Stimulated activated CD4-positive, alpha-beta T cell treated with anti-CD3 and anti-CD28 coated beads, TNF-alpha, amount 100 ng/mL, for 1 hour (primary cell): ENCODE measurements at places on chromosomes 12 and 14.

DNA sequence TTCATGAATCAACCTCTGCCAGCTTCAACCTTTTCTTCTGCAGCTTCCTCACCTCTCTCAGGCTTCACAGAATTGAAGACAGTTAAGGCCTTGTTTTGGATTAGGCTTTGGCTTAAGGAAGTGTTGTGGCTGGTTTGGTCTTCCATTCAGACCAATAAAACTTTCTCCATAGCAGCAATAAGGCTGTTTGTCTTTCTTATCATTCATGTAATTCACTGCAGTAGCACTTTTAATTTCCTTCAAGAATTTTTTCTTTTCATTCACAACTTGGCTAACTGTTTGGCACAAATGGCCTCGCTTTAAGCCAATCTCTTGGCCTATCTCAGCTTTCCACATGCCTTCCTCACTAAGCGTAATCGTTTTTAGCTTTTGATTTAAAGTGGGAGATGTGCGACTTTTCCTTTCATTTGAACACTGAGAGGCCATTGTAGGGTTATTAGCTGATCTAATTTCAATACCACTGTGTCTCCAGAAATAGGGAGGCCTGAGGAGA, 229.5 kb downstream of the IPO8 start:
- DNase-seq = no peak

DNA sequence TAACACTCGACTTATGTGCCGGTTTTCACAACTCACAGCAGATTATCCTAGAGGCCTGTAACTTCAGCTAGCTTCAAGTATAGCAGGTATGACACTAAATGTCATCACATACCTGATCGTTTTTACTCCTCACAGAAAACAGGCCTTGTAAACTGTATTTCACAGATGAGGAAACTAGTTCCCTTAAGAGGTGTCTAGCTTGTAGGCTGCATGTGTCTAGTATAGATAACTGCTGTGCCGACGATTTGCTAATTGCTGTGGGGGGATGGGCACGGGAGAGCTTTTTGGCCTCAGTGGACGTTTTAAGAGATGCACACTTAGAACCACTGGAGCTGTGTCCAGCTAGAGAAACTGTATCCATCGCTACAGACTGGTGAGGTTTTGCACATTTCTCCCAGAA, 78.8 kb downstream of the PAPOLA start:
- no peak for DNase-seq

DNA sequence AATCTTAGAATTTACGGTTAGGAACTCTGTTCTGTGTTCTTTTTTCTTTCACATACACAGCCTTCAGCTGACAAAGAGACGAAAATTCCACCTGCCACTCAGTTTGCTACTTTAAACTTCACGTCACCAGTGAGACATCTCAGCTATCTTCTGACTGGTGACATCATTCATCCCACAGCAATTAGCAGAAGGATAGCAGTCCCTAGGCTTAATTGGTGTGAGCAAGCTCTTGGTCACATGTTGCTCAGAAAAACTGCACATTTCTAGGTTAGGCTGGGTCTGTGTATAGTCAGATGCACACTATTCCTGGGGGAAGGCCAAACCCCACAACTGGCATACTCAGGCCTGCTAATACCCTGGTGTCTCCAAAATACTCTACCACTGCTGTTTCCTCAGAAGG, 23.9 kb downstream of the SLC7A7 start:
- DNase-seq = no peak

- DNase-seq = no peak
Observed at GRCh38 chr14:44700184-44700583, 193.1 kb upstream of the FSCB start.

GRCh38 chr12:106733660-106734059, 40.8 kb upstream of the RIC8B start:
- no peak for DNase-seq

- no peak for DNase-seq
Observed at GRCh38 chr12:93273834-93274564, 103.7 kb upstream of the NUDT4 start.

DNA sequence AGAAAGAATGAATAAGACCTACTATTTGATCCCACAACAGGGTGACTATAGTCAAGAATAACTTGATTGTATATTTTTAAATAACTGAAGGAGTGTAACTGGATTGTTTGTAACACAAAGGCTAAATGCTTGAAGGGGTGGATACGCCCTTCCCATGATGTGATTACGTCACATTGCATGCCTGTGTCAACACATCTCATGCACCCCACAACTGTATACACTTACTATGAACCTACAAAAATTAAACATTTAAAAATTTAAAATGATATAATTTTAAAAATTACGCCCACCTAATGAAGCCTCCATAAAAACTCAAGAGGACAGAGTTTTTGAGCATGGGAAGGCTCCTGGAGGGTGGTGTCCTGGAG, 94.5 kb downstream of the SCARB1 start:
- no peak for DNase-seq

DNA sequence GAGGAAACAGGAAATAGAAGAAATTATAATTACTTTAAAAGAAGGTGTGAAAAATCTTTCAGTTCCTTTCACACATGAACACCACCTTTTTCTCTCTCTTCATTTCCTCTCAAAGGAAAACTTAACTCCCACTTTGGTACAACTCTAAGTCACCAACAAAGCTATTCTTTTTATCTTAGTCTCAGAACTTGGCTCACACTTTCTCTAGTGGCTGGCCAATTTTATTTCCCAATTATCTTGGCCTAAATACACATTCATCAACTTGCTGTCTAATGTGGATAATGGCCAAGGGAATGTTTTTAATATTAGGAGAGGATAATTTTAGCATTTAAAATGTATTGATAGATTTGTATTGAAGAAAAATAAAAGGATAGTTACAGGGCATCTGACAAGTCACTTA, 64.5 kb upstream of the NAV3 start:
- no peak for DNase-seq

DNA sequence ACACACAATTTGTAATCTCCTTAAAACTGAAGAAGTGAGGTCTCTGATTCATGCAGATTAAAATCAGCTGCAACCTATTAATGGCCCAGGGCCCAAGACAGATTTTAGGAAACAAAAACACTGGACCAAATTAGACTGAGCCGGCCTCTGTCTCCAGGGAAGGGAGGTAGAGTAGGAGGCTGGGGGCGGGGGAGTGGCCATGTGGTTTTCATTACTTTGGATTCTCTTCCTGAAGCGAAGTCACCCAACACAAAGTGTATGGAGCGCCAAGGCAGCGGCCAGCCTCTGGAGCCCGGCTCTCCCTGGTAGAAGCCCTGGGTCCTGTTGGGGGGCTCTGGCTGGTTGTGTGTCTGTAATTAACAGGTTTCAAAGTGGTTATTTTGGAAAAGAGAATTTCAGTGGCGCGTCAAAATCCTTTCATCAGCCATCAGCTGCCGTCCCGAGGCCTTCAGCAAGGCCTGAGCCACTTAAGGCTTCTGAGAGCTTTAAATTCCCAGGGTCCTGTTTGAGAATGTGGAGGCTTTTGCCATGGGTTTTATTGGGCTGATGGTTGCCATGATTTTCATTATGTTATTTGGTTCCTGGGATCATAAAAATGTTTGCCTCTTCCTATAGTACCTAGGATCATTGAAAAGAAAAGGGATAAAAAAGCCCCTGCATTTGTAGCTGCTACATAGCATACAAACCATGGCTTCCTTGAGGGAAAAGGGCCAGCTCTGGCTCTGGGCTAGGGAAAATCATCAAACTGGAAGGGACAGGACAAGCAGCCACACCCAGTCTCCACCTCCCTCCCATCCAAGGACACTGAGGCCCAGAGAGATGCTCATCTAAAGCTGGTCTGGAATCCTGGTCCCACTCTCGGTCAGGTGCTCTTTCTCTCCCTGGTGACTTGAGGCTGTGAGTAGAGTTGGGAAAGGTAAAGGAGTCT, 282.4 kb downstream of the ZFP36L1 start:
- no peak for DNase-seq

- no peak for DNase-seq
Observed at GRCh38 chr12:56221232-56221756, 428 bp downstream of the RNF41 start.

DNA sequence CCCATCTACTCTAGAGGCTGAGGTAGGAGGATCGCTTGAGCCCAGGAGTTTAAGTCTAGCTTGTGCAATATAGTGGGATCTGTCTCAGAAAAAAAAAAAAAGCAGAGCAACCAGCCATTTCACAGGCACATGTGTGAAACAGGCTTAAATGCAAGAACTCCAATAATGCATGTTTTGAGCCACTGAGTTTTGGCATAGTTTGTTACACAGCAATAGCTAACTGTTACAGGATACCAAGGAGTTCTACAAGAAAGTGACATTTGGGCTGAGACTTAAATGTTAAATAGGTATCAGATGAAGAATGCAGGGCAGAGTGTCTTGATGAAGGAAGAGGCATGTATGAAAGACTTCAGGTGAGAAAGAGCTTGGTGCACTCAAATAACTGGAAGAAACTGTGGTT, 240.0 kb upstream of the FOXN3 start:
- DNase-seq = no peak

GRCh38 chr12:47111392-47111778, 31.6 kb upstream of the AMIGO2 start:
- no peak for DNase-seq

- DNase-seq = peak; percentile 8
Observed at GRCh38 chr12:130838284-130838950, 633 bp downstream of the STX2 start.

DNA sequence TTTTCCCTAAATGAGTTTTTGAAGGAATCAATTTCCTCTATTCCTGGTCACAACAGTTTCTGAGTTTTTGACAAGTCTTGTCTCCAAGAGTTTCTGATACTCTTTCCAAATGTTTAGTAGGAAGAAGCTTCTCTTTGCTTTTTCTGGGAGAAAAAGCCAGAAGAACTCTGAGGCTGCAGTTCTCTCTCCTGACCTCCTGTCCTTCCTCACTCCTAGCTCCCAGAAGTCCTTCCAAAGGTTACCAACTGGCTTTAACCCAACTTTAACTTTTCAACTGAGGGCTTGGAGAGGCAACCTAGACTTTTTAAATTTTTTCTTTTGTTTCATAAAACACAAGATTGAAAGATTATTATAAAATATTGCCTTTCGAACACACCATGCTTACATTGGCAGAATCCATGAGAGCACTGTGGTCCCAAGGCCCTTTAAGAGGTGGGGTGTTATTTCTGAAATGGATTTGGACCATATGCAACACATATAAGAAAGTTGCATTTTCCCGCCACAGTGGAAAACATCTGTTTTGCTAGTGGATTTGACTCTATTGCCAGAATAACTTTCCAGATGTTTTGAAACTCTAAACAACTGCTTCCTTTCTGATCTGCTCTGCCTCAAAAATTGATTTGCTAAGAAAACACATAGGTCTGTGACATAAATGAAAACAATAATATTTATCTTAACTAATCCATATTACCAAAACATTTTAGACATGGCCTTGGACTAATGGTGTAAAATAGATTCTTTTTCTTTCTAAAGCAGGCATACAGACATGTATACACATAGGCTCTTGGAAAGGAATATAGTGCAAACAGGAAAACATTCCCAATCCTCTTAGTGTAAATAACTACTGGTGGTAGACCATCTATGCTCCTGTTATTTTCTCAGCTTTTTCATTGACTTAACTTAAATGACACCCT, 22.3 kb upstream of the EPS8 start:
- no peak for DNase-seq

GRCh38 chr12:6125310-6125608, 789 bp upstream of the VWF start:
- DNase-seq = no peak

DNA sequence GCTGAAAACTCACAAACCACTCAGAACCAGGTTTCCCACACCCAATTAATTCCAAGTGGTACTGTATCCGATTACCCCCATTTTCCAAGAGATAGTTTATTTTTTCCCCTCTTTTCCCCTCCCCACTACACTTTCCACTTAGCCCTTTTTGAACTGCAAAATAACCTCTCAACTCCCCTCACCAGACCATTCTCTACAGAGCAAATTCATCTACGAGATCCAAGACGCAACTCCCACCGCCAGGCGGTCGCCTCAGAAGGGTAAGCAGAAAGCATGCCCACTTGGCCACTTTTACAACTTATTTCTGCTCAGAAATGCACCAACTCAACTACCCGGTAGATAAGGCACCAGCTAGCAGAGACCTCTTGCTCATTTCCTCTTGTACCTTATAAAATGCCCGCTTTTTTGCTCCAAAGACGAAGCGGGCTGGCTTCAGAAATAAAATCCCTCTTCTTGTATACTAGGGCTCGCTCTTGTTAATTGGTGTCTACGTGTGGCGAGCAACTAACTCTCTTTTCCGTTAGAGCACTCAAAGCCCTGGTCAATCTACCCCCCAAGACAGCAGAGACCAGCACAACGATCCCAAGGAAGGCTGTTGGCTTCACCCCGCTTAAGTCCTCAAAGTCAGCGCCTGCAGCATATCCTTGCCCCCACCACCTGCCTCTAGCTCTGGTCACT, 910 bp upstream of the SRP54 start:
- no peak for DNase-seq

DNA sequence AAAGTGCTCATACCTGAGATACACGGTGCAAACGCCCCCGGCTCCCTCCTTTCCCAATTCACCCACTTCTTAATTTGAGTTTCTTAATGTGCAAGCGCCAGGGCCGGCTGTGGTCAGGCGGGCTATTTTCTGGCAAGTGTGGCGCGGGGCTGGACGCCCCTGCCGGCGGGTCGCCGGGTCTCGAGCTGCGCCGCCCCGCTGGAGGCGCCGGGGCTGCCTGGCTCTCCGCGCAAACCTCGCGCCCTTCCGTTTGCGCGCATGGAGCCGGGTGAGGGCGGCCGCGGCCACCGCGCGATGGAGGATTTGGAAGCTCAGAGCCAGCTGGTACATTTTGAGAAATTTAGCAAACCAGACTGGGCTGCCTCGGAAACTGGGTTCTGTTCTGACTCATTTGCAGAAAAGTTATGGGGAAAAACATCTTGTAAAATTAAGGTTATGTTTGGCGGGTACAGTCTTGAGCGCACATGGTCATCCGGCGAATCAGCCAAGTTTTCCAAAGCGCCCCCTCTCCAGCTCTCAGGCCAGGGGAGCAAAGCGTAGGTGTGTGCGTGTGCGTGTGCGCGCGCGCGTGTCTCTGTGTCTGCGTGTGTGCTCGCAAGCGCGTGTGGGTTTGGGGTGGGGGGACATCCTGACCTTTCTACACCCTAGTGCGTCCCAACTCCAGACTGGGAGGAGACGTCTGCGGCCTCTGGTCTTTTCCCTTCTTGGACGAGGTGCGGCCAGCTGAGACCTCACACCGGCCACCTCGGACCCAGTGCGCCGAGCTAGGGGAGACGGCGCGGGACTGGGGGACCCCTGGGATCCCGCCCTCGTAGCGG, 6.5 kb upstream of the OTX2 start:
- DNase-seq = no peak

GRCh38 chr12:1747609-1748008, 56.7 kb downstream of the ADIPOR2 start:
- no peak for DNase-seq

DNA sequence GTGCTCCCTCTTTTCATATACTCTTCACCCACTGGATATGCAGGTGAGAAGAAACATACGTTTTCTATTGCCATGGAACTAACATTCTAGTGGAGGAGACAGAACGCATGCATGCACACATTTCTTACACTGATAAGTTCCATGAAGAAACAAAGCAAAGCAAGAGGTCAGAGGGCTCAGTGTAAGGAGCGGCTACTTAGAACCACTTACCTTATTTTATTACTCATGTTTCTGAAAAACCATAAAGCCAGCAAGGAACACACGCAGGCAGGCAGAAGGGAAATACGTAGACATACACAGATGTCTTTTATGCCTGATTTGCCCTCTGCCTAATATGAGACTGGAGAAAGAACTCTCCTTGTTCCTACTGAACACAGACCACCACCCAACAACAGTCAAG, 362.9 kb downstream of the TMEM132D start:
- DNase-seq = no peak
